DND-41 (cell line): ENCODE measurements at places on chromosomes 2 and 18.

DNA sequence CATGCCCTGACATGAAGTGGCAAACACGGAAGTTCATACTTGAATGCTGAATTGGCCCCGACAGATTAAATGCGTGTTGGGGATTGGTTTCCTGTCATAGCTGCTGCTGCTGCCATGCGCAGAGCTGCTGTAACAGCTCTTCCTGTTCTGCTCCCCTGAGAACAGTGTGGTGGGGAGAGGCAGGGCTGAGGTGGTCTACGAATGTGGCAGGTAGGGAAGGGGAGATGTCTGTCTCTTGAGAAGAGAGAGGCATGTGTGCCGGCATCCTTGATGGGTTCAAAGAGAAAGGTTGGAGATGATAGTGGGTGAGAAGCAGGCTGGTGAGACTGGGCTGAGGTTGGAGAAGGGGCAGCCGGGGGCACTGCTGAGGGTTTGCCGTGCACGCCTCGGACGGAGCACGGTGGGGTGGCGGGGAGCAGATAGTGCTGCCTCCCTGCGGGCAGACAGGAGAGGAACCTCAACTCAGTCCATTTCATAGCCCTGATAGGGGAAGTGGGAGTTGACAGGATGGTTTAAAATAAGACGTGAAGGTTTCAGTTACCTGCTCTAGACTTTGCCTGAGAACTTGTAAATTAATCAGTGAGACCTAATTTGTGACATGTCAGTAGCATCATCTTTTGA lies 46.1 kb downstream of the TMEM185B start:
- DNase-seq, result peak; percentile 85

DNA sequence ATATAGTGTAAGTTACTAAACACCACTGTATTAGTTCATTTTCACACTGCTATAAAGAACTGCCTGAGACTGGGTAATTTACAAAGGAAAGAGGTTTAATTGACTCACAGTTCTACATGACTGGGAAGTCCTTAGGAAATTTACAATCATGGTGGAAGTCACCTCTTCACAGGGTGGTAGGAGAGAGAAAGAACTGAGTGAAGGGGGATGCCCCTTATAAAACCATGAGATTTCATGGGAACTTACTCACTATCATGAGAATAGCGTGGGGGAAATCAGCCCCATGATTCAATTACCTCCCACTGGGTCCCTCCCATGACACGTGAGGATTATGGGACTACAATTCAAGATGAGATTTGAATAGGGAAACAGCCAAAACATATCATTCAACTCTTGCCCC lies 618.0 kb downstream of the NYAP2 start:
- DNase-seq, result no peak

GRCh38 chr18:24497031-24497754 lies 36.8 kb downstream of the HRH4 start:
- DNase-seq, result no peak

DNA sequence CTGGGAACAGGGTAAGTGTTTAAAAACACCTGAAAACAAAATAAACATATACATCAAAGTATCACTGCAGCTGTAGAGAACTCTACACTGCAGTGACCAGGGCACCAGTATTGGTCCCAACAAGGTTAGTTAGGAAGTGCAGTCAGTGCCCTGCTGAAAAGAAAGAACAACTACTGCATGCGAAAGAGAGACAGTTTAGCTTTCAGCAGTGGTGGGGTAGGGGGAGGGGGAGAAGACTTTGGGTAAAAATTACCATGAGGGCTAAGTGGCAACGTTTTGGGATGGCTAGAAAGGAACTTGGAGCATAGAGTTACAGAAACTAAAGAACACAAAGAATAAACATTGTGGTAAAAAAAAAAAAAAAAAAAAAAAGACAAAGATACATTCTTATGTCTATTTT lies 112.1 kb downstream of the UPP2 start:
- no peak for DNase-seq

DNA sequence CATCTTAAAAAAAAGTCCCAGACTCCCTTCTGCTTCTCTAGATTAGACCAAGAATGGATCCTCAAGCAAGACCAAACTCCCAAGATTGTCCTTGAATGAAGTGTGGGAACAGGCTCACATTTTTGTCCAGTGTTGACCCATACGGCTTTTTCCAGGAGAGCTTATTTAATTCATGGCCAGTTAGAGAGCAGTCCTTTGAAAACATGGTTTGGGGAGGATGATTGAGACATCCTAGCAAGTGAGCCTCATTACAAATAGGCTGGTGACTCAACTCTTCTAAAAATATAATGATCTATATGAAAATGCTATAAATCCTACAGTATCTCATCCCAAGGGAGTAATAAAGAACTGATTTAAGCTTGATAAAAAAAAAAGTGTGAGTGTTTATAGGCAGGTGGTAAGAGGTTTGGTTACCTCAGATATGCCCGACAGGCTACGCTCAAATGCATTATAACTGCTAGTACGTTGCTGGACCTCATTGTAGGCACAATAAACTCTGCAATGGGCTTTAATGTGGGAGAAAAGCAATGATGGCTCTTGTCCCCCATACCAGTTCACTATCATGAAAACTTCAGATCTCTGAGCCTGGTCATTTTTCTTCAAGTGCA lies 17.0 kb downstream of the ANKRD29 start:
- DNase-seq, result no peak

GRCh38 chr2:86673986-86674670 lies 46.0 kb upstream of the RMND5A start:
- no peak for DNase-seq

GRCh38 chr2:214549946-214550345 lies 139.1 kb downstream of the VWC2L start:
- no peak for DNase-seq

DNA sequence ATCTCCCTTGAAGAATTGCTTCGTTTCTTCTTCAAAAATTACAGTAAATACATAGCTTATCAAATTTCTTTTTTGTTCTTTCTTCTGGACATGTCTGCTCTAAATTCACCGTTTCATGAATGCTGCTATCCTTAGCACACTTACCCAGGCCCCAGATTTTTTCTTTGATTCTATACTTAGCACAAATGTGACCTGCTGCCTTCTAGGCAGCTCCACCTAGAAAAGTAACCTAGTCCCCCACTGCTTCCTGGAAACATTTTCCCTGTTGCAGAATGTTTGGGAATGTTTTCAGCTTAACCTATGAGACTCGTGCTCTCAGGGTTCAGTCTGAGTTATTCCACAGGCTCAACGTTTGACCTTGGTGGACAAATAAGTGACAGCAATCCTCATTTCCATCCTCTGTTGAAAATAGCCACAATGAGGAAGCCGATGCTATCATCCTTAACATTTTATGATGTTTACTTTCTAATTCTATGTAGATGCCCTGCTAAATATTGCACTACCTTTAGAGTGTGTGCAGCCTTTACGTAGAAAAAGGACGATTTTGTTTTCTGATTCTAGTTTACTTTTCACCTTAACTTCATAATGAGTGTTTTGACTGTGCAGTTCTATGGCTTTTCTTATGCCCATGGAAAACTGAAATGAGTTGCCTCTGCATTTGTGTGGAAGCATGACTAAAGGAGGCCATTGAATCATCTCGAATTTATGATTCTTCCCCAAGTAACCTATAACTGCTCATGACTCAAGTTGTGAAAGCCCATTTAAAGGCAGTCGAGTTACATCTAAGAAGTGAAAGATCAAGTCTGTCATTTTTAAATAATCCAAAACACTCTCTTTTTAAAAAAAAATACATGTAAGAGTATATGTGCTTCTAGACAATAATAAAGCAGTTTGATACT lies 47.7 kb downstream of the TMEM182 start:
- DNase-seq, result no peak

DNA sequence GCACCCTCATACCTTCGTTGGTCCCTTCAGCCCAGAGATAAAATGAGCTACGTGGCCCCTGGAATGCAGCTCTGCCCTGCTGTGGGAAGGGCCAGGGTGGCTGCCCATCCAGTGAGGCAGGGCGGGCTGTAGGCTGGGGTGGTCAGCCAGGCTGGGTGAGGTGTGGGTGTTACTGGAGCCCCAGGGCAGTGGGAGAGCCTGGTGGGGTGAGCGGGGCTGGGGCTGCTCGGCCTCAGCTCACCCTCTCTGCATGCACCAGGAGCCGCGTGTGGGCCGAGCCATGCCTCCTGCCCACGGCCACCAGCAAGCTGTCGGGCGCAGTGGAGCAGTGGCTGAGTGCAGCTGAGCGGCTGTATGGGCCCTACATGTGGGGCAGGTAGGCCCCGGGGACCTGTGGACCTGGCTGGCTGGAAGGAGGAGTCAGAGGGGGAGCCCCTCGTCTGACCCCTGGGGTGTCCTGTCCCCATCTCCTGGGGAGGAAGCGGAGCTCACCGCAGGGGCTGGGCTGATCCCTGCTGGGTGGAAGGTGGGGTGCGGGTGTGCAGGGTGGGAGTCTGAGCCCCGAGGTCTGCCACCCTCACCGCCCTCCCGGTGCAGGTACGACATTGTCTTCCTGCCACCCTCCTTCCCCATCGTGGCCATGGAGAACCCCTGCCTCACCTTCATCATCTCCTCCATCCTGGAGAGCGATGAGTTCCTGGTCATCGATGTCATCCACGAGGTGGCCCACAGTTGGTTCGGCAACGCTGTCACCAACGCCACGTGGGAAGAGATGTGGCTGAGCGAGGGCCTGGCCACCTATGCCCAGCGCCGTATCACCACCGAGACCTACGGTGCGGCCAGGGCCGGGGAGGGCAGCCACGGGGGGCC lies 5.5 kb downstream of the RNPEPL1 start:
- DNase-seq, result no peak

DNA sequence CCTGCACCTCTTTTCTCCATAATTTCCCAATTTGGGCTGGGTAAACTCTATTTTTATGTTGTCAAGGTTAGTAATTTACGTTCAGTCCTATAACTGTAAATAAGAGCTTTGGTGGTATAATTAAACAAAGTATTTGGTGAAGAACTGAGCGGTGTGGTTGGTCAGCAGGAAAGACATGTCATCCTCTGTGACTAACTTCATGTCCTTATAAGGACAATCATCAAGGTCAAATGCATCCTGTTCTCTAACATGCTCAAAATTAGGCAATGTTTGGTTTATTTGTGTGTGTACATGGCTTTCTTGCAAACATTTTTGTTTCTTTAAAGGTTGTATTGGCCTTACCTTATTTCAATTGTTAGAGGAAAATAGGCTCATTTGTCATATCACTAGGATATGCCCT lies 121.5 kb upstream of the NABP1 start:
- DNase-seq, result no peak

DNA sequence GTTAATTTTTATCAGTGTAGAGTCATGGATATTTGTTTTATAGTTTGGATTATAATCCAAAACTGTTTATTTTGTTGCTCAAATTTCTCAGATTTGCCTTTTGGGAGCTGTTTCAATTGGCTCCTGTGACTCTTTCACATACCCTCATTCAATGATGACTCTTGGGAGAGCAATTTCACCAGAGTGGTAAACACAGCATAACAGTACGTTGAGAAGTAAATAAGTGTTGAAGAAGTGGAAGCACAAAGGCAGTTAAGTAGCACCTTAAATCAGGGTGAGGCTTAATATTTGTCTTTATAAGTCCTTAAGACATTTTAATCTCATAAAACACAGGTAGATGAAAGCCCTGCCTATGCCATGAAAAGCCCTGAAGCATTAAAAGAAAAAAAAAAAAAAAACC lies 17.1 kb upstream of the SLC39A10 start:
- DNase-seq, result no peak

DNA sequence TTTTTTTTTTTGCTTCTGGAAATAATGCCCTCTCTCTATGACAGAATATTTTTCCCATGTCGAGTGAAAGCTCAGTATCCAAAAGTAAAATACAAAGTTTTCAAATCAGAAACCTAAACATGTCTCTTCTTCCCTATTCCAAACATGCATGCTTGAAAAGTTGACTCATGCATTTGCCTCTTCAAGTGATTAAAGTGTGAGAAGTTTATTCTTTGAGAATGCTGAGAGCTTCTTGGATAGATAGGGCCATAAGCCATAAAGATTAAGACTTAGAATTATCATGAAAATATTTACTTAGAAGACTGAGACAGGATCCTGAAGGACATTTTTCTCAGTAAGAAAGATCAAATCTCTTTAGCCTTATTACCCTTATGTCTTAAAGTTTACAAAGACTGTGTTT lies 98.6 kb upstream of the EPB41L5 start:
- no peak for DNase-seq

- DNase-seq, result no peak
Measured at GRCh38 chr2:220129391-220129790, 502.0 kb downstream of the SLC4A3 start.

- no peak for DNase-seq
Measured at GRCh38 chr2:234989183-234989701, 37.4 kb downstream of the SH3BP4 start.

DNA sequence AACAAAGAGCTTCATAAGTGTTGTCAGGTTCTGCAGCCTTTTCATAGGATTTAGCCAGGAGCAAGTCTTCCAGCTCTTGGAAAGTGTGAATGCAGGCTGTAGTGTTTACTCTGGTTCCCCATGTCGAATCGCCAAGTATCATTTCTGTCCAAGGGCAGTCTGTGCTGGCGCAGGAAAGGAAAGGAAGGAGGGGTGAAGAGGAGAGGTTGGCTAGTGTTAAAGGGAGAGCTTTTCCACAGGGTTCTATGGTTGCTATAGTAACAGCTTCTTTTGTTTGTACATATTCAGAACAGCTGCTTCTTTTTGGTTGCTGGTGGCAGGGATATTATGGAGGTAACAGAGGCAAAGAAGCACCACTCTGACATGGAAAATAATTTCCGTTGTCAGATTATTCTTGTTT lies 69.9 kb downstream of the KCNH7 start:
- no peak for DNase-seq

DNA sequence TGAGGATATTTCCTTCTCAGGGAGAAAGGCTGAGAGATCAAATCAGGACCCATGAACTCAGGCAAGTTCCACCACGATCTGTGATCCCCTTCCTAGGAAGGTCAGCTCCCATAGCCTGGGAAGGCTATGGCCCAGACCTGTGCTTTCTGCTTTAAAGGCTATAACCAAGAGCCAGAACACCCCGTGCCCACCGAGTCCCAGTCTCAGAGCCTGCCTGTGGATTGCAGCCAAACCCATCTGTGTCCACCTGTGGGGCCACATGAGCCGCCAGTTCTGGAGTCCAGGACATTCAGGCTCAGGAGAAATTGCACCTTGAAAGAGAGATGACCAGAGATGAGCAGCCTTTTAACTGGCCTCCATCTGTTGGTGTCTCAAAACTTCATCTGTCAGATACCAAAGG lies 46.9 kb downstream of the MAL start:
- no peak for DNase-seq

- DNase-seq, result peak; percentile 58
Measured at GRCh38 chr18:79680100-79680879, 687 bp downstream of the CTDP1 start.
